Left ventricle myocardium inferior (tissue), 1 donor: ENCODE measurements at places on chromosomes 3 and 15. TPM values are rescaled to one million over a fixed set of nuclear protein-coding genes. Genes with fewer than 3 reads are reported as not detected.

The CLDN18 gene
- not detected for total RNA-seq

The CXCR6 gene
- 0.33 TPM for total RNA-seq

The CD200 gene
- total RNA-seq = 1.1 TPM

The SOX2 gene
- total RNA-seq = 0.16 TPM

The IMPG2 gene
- 0.11 TPM for total RNA-seq

The PTX3 gene
- 0.52 TPM for total RNA-seq

The TRAT1 gene
- total RNA-seq = not detected

The REC114 gene
- 1.4 TPM for total RNA-seq

The CHST13 gene
- 0.11 TPM for total RNA-seq

The STIMATE gene
- 6.3 TPM for total RNA-seq

The PP2D1 gene
- not detected for total RNA-seq

The AADACL2 gene
- total RNA-seq = not detected

The CAMK2N2 gene
- 0.16 TPM for total RNA-seq

The FGF7 gene
- 34.1 TPM for total RNA-seq

The ANP32A gene
- total RNA-seq = 150 TPM

The SHF gene
- total RNA-seq = 4.4 TPM

The SLC22A13 gene
- total RNA-seq = not detected

- DNase-seq = no peak
Measured at GRCh38 chr15:80210611-80211573, 41.1 kb downstream of the CTXND1 start.

GRCh38 chr3:188198760-188199327, 44.9 kb downstream of the LPP start:
- DNase-seq = no peak

DNA sequence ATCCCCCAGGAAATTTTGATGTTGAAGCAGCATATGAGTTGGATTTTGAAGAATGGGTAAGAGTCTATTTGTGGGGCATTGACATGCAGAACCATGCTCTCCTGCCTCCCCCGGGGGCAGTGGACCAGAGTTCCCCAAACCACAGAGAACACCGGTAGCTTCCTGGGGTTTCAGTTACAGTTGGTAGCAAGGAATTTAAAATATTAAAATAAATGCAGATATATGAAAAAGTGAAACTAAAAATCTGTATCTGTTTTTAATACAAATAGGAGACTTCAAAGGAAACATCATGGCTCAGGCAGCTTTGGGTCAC, 37.4 kb downstream of the SLC9A9 start:
- no peak for DNase-seq

- DNase-seq = no peak
Measured at GRCh38 chr3:4888913-4889846, 90.1 kb upstream of the BHLHE40 start.

DNA sequence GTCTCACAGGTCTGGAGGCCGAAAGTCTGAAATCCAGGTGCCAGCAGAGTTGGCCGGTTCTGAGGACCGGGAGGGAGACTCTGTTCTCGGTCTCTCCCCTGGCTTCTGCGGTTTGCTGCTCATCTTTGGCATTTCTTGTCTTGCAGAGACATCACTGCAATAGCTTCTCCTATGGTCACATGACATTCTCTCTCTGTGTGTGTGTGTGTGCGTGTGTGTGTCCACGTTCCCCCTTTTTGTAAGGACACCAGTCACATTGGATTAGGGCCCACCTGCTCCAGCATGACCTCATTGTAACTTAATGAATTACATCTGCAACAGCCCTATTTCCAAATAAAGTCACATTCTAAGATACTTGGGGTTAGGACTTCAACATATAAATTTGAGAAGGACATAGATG, 12.4 kb upstream of the ATP10A start:
- DNase-seq = no peak

- DNase-seq = no peak
Measured at GRCh38 chr3:150069154-150069527, 98.4 kb upstream of the PFN2 start.

DNA sequence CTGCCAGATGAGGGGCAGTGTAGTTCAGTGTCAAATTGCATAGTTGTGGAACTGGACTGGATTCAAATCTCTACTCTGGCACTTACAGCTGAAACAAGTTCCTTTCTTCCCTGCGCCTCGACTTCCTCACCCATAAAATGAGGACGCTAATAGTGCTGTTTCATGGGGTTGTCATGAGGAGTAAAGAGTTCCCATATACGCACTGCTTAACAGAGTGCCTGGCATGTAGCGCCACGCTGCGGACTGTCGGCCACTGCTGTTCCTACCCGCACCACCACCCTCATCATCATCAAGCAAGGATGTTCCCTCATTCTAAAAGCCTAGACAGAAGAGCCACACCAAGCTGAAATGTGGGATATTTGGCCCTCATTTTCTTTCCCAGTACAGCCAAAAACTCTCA, 91.9 kb downstream of the CHDH start:
- no peak for DNase-seq

GRCh38 chr3:150385296-150386242, 22.5 kb upstream of the TSC22D2 start:
- no peak for DNase-seq

DNA sequence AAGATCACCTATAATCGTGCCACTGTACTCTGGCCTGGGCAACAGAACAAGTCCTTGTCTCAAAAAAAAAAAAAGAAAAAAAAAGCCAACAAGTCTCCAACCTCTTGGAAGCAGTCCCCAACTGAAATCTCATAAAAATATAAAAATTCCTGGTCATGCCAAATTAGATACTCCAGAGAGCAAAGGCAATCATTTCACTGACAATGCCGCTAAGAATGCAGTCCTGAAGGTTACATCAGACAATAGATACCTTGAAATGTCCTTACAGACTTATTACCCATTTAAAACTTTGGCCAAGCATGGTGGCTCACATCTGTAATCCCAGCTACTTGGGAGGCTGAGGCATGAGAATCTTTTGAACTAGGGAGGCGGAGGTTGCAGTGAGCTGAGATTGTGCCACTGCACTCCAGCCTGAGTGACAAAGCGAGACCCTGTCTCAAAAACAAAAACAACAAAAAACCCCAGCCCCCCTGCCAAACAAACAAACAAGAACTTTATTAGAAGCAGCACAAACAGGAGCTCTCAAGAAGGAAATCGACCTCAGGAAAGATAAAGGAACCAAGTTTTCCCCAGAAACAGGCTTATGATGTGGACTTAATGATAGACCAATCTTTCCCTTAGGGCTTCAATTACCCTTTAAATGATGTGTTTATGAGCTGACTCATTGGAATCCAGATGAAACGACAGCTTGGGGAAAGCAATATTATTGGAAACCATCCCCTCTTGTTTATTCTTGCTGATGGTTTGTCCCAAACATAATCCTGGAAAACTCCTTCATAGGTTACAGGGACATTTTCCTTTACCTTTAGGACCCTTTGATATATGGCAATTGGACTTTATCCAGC, 53.1 kb upstream of the XCR1 start:
- no peak for DNase-seq

- no peak for DNase-seq
Measured at GRCh38 chr15:90889313-90889730, 5.0 kb downstream of the FES start.

GRCh38 chr15:96972201-96972600, 641.7 kb downstream of the NR2F2 start:
- no peak for DNase-seq

GRCh38 chr15:77656294-77656693, 23.6 kb upstream of the LINGO1 start:
- no peak for DNase-seq

DNA sequence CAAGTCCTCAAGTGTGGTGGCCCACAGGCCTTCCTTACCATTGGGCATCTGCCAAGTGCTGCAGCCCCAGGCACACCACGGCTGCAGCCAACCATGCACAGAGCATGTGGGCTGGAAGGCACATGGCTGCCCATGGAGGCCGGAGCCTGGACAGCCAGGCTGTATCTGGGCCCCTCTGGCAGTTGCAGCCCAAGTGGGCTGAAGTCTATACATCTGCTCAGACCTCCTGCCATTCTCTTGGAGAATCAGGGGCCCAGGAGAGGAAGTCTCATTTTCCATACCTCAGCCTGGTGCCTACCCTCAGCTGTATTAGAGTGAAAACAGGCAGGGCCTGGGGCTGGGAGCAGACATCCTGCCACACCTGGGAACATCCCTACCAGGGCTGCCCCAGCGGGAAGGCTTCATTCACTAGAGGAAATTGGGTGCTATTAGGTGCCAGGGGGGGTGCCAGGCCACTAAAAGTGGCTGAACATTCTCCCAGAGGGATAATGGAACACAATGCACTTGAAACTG, 48.0 kb upstream of the SLCO2A1 start:
- no peak for DNase-seq

DNA sequence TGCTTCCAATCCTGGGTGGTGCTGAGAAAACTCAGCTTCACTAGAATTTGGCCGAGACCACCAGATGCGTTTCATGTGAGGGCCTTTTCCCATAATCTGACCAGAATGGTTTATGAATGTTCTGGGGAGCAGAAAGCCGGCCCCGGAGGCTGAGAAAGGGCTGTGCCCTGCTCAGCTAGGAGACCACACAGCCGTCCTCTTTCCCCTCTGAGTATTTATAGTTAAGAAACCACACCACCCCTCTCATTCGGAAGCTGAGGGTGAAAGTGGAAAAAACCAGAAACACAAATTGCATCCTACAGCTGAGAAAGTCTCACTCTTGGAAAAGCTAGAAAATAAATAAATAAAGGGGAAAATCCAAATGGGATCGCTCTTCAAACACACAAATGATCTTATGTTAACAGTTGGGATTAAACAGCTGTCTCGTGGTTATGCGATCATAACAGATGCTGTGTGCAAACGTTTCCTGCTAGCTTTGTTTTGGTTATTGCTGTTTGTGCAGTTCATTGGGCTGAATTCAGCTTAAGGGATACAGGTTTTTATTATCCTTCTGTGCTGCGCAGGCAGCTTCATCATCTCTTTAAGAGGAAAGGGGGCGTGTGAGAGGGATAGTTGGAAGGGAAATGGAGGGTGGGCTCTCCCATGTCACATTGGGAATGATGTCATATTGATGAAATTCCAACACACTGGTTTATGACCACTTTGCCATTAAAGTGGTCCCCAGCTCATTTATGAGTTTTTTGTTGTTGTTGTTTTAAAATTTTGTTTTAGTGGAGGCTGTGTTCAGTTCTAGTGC, 1026.2 kb upstream of the NR2F2 start:
- no peak for DNase-seq

- no peak for DNase-seq
Measured at GRCh38 chr15:78088773-78089080, 3.6 kb upstream of the SH2D7 start.

GRCh38 chr3:100615684-100616083, 6.3 kb downstream of the ADGRG7 start:
- no peak for DNase-seq

DNA sequence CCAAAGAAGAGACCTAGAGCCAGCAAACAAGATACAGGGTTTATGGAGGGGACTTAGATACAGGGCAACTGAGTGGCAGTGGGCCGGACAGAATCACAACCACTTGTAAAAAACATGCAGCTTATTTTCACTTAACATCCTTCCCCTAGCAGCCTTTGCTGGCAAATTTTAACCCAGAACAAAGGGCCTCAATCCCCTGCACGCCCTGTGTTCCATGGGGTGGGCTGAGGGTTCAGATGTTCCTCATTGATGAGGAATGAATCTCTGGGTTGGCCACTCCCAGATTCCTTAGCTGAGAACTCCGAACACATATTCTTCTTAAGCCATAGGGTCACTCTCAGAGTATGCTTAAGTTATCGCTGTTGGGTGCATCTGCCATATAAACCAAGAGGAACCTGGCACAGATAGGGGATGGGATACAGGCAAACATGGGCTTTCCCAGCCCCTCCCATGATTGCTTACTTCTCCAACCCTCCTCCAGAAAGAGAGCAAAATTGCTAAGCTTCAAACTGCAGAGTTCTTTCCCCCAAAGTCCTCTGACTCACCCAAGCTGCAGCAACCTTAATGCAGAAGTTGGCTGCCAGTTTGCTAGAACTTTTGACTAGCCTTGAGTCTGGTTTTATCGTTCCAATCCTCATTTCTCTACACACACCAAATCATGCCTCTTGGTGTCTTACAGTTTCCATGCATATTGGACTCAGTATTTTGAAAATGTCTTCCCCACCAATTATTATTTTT, 146.9 kb downstream of the CD47 start:
- no peak for DNase-seq

- no peak for DNase-seq
Measured at GRCh38 chr15:37880009-37880834, 54.2 kb upstream of the TMCO5A start.

DNA sequence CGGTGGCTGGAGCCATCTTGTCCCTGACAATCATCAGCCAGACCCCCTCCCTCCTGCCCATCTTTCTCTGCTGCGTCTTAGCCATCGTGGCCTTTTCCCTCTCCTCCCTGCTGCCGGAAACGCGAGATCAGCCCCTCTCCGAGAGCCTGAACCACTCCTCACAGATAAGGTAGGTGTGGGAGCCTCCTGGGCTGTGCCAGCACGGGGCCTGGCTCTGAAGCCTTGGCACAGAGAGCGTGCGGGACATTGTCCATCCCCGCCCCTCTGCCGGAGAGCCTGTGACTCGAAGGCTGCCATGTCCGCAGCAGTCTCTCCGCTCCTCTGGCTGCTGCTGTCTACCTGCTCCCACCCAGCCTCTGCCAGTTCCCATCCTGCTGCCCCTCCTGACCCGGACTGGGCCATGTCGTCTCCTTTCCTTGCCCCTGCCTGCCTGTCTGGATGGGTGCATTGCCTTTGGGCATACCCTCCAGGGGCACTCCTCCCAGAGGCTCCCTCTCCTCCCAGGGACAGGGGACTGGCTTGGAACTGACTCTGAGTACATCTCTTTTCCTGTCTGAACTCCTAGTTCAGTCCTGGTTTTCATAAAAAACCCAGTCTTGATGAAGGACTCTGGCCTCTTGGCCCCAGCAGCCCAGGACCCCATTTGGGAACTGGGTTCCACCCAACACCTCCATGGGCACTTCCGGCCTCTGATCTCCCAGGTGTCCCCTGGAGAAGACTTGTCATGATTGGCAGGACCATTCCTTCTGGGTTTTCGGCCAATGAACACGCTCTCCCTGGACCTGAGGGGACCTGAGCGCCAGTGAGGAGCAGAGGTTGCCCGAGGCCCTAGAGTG, 30.0 kb upstream of the XYLB start:
- DNase-seq = no peak

DNA sequence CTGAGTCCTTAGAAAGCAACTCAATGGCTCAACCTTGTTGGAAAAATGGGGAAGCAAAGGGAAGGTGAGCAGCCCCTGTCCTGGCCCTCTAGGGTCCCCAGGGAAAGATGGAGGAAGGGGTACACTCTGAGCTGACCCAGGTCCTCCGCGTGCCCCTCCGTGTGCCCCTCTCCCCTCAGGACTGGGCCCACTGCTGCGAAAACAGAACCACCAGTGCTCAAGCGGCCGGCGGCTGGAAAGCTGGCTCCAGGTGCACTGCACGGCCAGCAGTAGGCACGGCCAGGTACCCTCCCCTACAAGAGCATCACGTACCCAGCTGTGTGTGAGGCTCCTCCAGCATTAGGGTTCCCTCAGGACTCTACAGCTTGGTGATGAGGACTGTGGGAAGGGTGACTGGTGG, 26.3 kb downstream of the RAB43 start:
- DNase-seq = no peak

GRCh38 chr3:186890911-186891310, 39.4 kb upstream of the ST6GAL1 start:
- no peak for DNase-seq
